ENCODE measurements at places on chromosomes 6 and 20.

- no peak for DNase-seq
Measured at GRCh38 chr6:83827050-83827449, 26.1 kb upstream of the RIPPLY2 start.

- DNase-seq, result no peak
Measured at GRCh38 chr6:26332074-26332387, 33.0 kb upstream of the BTN3A2 start.

DNA sequence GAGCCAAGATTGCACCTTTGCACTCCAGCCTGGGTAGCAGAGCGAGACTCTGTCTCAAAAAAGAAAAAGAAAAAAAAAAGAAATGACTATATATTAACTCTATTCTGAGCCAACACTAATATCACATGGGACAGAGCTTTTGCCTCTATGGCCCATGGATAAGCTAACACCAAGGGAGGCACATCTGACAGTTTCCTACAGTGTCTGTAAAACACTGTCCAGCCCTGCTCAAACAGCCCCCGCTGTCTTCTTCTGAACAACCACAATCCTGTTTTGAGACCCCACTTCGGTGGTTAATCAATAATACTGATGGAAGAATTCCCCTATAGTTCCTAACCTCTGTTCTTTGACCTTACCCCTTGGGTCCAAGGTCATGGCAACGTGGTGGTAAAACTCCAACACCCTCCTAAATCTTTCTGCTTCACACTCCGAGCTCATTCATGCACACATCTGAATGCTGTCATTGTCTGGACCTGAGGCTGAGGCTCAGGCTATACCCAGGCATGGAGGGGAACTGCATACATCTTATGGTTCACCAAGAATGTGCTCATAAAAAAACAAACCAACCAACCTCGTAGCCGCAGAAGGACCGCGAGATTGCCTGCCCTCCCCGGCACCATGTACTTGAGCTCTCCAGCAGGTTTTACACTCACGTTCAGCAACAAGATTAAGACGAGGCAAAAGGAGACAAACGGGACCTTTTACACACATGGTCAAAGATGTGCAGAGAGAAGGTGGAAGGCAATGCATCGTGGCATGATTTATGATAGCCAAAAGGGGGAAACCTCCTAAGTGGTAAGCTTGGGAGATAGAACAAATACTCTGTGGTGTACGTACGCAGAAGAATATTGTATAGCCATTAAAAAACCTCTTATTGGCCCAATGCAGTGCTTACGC lies 105.4 kb upstream of the NFATC2 start:
- no peak for DNase-seq

DNA sequence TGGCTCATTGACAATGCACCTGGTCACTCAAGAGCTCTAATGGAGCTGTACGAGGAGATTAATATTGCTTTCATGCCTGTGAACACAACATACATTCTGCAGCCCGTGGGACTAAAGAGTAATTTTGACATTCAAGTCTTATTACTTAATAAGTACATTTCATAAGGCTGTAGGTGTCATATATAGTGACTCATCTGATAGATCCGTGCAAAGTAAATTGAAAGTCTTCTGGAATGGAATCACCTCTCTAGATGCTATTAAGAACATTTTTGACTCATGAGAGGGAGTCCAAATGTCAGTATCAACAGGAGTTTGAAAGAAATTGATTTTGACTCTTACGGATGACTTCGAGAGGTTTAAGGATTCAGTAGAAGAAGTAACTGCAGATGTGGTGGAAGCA lies 267.9 kb downstream of the CLVS2 start:
- no peak for DNase-seq

DNA sequence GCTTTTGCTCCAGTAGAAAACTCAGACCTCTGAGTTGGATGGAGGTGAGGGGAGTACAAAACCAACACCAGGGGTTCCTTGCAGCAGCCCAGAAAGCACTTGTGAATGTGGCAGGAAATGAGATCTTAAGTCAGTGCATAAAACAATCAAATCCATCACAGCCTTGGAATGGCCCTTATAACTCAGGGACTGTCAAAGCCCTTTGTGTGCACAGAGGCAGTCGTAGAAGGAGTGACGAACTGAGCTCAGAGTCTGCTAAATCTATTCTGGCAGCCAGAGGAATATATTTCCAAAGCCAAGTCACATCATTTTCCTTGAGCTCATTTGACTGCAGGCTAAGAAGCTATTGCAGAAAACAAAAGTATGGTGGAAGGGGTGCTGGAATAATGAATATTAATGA lies 676.6 kb downstream of the DHX35 start:
- DNase-seq, result no peak
